Neural crest cell (in vitro differentiated cells): ENCODE measurements at places on chromosomes 1 and 21.

DNA sequence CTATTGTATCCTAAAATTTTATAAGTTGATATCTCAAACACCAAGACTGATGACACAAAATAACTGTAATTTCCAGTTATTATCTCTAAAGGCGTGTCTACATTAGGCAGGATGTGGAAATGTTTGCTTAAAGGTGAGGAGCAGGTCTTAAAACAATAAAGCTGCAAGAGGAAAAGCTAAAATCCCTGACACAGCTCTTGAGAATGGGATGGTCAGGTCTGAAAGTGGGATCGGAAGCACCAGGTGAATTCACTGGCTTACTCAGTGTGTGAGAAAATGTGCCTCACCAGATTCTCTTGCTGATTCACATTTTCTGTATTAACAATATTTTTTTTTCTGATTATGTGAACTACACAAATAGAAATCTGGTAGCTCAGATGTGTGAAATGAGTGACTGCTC is 421.9 kb upstream of the ADAMTS5 start:
- DNase-seq, result no peak

GRCh38 chr1:238468068-238468467 is 577.3 kb upstream of the ZP4 start:
- DNase-seq, result no peak

- DNase-seq, result no peak
These were observed 84.4 kb downstream of the STUM start for GRCh38 chr1:226632922-226633351.

GRCh38 chr1:183331091-183331742 is 87.0 kb downstream of the NMNAT2 start:
- DNase-seq, result no peak

DNA sequence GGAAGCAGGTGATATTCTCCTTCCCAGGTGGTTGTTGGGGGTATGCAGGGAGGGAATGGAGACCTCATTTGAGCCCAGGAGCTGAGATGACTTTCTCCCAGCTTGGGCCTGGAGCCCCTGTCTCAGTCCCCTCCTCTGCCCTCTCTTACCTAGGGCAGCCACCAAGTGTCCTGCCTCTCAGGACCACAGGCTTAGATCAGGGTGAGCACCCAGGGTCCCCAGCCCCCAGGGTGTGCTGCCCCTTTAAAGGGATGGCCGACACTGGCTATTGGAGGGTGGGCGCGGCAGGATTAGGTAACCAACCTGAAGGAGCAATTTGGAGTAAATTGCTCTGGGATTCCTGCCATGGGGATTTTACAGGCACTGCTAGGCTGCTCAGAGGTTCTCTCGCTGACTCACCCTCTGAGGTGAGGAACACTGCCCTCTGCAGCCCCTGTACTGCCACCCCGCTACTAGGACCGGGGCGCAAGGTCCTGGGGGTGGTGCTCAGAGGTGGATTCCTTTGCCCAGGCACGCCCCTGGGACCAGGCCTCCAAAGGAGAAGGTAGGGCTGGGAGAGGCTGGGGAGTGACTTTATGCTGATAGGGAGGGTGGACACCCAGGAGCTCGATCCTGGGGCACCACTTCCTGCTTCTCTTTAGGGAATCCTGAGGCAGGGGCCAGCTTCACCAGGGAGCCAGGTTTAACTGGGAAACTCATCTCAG is 1.5 kb downstream of the RPS6KA1 start:
- no peak for DNase-seq

DNA sequence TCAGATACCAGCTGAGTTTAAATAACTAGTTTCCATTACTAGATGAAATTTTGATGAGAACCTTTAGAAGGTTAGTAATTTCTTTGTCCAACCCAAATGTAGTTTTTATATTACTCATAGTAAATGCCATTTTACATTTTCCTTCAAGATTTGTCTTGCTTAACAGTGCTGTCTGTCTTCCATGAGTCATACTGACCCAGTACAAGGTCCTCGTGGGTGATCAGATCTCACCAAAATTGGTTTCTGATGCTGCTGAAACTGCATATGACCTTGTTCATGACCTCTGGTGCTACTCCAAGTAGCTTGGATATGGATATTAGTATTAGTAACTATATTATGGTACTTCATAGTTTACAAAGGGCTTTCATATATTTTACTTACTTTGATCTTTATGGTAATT is 207.1 kb downstream of the RYR2 start:
- no peak for DNase-seq

- no peak for DNase-seq
These were observed 159.7 kb downstream of the PGBD5 start for GRCh38 chr1:230266456-230266855.

- DNase-seq, result no peak
These were observed 212.1 kb upstream of the FMN2 start for GRCh38 chr1:239879321-239880170.

DNA sequence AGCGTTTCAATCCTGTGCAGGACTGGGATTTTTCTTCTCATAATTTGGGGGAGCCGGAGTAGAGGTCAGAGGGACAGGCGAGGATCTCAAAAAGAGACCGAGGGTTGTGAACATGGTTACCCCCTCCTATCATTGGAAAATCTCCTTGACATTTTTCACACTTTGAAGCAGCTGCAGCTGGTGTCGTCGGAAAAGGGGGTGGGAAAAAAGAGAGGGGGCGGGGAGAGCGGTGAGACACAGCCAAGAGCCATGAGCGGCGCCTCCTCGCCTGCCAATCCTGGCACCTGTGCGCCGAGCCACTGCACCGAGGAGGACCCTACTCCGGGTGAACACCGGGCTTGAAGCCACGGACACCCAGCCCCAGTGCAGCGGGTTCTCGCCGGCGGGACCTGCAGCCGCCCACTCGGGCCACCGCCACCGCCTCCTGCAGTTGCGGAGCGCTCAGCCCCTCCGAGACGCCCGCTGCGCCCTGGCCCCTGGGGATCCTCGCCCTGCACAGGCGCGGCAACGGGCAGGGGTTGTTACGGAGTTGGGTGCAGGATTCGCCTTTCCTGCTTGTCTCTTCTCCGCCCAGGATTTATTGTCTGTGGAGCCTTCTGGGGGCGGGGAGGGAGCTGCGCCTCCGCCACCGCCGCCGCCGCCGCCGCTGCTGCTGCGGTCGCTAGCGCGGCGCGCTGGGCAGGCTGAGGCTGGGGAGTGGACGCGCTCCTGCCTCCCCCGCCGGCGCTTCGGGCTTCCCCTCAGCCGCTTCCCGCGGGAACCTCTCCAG is at the start of gene LRRC7:
Gene LRRC7 (plus strand): TSS at position 271 of the 769 bp plus-strand sequence. CDS start 718 bp downstream, outside the sequence.
- DNase-seq, result peak; percentile 34

DNA sequence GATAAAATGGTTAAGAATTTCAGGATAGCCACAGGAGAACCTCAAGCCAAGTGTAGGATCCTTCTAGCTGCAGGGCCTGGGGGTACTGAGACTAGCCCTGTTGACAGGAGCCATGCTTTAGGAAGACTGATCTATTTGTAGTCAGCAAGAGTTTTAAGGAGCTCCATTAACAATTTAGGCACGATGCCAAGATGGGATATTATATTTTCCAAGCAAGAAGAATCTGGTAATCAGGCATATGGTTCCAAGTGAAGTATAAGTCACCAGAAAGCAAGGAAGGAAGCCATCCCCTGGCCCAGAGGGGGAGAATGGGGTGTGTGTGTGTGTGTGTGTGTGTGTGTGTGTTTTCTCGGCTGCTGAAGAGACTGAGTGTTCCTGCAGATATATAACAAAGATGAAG is 7.0 kb downstream of the IFNAR2 start:
- no peak for DNase-seq

DNA sequence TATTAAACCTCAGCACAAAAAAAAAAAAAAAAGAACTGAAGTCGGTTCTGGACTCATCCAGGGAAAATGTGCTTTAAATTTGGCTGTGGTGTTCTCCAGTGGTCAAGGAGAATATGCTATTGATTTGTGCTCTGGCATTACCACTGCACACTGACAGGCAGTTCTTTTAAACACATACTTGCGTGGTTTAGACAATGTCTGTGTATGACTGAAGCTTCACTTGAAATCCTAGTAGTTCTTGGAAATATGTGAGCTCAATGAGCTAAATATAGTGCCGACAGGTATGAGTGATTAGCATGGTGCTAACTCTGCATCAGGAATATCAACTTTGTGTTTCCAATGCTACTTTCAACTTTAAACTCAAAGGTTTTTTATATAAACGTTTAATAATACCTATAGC is 415.6 kb downstream of the SMYD3 start:
- DNase-seq, result no peak

DNA sequence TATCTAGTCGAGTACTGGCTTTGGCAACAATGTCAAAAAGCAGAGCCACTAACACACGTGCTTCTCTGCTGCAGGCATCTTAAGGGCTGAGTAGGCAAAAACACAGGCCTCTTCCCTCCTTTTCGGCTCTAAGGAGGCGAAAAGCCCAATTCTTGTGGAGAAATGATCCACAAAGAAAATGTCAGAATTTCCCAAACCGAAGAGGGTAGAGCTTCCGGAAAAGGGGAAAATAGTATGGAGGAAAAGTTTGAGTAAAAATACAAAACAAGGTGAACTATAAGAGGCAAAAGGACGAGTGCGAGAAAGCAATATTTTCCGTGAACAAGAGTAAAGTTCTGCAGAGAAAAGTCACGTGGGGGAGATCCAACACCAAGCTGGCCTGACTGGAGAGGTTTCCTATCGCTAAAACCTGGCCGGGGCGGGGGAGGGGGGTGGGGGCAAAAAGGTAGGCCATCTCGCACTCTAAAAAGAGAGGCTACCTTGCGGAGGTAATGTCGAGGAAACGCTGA is 551 bp downstream of the ZRANB2 start:
- no peak for DNase-seq

- DNase-seq, result no peak
These were observed 33.4 kb downstream of the OR2G3 start for GRCh38 chr1:247638781-247639180.

GRCh38 chr21:42437786-42438185 is 34.1 kb downstream of the UBASH3A start:
- DNase-seq, result no peak

GRCh38 chr21:17119466-17120297 is 393.2 kb upstream of the CXADR start:
- no peak for DNase-seq

DNA sequence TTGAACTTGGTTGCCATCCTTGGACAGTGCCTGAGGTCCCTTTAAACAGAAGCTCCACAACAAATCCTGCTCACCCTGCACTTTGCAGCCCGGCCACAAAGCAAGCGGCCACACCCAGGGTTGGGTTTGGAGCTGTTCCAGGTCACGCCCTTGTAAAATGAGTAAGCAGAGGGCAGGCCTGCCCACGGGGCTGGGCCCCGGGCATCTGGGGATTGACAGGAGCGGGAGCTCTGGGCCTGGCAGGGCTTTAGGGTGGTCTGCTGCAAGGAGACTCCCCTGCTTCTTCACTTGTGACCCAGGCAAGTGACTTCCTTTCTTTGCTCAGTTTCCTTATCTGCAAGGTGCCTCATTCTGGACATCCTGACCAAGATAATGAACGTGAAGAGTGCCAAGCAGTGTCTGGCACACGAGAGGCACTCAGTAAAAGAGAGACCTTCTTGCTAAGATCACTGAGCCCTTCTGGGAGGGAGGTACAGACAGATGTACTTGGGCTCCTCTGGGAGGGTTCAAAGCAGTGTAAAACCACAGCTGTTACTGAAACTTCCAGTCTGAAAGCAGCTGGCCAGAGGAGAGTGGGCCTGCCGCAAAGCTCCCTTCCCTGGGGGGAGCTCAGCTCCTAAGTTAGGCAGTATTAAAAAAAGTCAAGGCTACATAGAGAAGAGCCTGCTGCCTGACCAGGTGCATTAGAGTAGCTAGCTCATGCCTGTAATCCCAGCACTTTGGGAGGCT is 2.6 kb downstream of the E2F2 start:
- no peak for DNase-seq
